Stimulated activated CD4-positive, alpha-beta T cell treated with anti-CD3 and anti-CD28 coated beads, Interleukin-4, amount 100 ng/mL, for 24 hours (primary cell): ENCODE measurements at places on chromosomes 13 and 19.

DNA sequence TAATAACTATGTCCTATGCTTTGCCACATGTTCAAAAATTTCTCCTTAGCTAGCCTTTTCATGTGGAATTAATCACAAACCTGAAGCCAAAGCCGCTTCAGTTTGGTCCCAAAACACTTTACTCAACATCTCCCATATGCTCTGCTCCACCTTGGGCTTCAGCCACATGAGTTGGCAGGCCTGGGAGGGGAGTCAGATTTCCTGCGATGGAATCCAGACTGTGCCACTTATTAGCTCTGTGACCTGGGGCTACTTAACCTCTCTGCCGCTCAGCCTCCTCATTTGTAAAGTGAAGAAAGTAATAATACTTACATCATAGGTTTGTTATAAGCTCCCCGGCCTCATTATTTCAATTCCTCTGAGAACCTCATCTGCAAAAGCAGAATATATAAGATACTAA, 272.0 kb downstream of the LMO7 start:
- DNase-seq, result no peak

GRCh38 chr13:105719859-105720258, 815.6 kb downstream of the EFNB2 start:
- no peak for DNase-seq

DNA sequence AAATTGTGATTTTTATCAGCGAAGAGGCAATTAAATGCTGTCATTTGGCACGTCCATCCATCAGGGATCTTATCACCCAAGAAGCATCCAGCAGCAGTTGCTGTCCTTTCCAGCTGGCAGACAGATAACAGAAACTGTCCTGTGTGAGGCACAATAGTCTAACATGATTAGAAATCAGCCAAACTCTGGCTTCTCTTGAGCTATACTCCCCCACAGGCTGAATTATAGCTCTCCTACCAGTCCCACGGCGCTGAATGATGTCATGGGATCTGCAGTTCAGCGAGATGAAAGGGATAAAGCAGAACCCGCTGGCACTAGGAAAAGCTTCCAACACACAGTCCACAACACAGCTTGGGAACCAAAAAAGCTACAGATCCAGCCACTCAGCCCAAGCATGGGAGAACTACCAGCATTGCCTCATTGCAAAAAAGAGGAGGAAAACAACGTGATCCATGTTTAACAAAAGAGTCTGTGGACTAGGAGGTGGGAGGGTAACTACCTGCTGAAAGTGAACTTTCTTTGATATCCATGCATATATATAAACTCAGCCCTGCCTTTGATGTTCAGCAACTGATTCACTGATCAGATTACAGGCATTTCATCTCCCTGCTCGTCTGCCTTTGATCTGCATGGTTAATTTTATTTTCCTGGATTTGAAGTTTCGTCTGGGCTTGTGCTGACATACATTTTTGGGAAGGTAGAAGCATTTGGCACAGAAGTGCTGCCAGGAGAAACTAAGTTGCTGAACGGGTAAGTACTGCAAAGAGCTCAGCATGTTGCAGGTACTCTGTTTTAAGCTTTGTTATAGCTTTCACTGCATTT, at the start of gene TNFRSF19:
Gene TNFRSF19, plus strand, starts transcription at position 314 of the 822 bp plus-strand sequence. CDS start 19,772 bp downstream, outside the sequence.
- DNase-seq, result no peak

DNA sequence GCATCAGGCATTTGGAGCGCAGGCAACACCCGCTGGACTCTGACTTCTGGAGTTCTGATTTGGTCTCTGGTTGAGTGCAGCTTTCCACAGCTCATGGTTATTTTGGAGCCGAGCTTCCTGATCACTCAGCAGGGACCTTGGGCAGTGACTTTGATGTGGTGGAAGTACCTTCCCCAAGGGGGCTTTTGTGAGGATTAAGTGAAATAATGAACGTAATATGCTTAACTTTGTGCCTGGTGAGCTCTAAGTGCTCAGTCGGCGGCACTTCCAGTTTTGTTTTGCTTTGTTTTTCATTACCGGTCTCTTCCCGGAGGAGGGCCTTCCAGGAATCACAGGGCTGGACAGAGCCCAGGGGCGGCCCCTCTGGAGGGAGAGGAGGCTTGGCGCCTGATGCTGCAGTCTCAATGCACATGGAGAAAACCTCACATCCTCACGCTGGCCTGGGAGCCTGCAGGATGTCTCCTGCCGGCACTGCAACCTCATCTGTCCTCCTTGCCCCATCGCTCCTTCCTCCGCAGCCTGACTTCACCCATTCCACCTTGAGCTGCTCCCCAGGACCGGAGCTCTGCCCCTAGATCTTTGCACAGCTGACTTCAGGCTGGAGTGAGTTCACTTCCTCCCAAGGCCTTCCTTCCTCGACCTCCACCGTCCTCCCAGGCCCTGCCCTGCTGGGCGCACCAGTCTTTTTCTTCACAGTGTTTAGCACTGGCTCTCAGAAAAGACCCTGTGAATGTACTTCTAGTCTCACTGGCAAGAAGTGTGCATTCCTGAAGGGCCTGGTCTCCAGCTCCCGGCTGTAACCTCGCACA, 1.5 kb downstream of the PLEKHF1 start:
- no peak for DNase-seq

GRCh38 chr13:80840316-80840976, 499.5 kb upstream of the SPRY2 start:
- no peak for DNase-seq

DNA sequence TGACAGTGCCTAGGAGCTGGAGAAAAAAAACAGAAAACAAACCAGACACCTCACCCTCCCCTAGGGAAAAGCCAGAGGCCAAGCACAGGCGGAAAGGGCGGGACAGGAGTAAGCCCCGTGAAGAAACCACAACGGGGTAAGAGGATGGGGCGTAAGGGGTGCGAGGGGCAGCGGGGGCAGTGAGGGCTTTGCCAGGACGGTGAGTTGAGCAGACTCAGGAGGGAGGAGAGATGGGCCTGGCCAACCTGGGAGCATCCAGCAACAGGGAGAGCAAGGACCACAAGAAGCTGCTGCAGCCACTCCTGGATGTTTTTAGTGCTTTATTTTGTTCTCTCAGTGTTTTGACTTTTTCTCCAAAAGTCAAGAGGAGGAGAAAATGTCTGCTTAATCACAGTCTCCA, 114.1 kb upstream of the SOX1 start:
- no peak for DNase-seq

GRCh38 chr19:50051964-50052363, 26.2 kb downstream of the ZNF473 start:
- no peak for DNase-seq

DNA sequence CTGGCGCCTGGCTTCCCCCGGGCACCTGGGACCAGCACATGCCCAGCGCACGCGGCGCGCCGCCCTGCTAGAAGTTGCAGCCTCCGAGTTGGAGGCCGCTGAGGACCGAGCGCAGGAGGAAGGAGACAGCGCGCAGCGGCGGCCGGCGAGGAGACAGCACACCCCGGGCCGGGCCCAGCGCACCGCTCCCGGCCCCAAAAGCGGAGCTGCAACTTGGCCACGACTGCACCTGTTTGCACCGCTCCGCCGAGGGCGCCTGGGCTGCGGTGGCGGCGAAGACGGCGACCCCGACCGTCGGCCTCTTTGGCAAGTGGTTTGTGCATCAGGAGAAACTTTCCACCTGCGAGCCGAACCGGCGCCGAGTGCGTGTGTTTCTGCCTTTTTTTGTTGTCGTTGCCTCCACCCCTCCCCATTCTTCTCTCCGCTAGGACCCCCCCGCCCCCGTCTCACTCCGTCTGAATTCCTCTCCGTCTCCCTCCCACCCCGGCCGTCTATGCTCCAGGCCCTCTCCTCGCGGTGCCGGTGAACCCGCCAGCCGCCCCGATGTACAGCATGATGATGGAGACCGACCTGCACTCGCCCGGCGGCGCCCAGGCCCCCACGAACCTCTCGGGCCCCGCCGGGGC, at the start of gene SOX1:
Gene SOX1, plus strand, starts transcription at position 34 of the 626 bp plus-strand sequence. Its CDS starts 510 bp downstream, at position 544.
- no peak for DNase-seq

DNA sequence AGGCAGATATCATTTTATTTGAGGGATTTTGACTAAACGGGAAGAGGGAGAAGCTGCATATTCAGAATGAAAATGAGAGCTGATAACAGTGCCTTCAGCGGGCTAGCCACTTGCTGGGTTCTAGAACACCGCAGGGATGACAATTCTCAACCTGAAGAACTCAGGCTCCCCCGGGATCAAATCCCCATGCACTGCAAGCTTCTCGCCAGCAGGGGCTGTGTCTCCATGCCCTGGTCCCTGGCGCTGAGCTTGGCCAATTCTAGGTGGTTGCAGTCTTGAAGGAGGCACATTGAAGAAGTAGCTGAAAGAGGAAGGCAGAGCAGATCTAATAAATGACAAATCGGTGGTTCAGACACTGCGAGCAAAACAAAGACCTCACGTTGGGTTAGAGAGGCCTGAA, 128.7 kb downstream of the UQCRFS1 start:
- DNase-seq, result no peak

DNA sequence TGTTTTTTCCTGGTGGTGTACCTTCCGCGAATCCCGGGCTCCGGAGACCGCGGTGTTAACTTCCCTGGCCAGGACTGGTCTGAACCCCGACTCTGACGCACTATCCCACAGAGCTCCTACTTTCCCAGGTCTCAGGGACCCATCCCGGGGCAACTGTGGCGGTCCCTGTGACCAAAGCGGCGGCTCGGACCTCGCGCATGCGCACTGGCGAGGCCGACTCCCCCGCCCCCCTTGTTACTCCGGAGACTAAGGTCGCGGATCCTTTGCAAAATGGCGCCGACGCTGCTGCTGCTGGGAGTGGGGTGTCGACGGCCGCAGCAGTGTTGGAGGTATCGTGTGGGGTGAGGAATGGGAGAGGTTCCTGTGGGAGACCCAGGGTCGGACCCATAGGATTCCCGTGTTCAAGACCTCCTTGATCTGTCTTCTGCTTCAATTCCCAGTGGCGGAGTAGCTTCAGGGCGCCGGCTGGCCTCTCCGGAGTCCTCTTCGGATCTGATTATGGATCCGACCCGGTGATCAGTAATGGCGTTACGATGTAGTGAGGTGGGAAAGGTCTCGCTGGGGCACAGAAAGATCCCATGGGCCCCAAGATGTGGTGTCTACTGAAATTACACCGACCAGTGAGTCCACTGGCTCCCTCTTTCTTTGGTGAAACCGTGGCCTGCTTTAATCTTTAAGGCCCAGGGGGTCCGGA, 66.6 kb upstream of the ZNF527 start:
- no peak for DNase-seq

DNA sequence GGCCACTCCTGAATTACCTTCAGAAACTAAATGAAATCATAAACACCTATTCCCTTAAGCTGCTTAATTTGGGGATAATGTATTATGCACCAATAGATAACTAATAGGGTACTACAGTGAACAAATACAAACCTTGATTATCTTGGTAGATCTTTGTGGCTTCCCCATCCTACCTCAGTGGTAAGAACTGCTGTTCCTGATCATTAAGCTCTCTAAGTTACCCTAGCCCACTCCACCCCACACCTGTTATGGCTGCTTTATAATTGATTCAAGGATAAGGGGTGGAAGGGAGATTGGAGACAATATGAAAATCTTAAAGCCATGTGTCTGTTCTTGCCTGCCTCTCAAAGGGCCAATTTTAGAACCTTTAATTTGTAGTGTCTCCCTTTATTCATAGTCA, 121.2 kb downstream of the LMO7 start:
- DNase-seq, result no peak

DNA sequence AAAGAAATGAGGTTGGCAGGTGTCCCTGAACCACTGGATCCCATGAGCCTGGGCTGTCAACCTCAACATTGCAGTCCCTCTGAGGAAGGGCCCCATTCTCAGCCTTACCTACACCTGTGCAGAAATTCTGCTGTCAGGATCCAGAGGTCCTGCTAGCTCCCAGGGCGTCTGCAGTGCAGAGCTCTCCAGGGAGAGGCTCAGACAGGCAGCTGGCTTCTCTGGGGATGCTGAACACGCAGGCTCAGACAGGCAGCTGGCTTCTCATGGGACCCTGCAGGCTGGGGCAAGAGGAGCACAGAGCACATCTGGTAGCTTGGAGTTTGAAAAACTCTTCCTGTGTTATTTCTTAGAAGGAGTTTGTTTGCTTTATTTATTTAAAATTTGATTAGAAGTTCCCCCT, 50.9 kb downstream of the TMEM255B start:
- DNase-seq, result no peak

DNA sequence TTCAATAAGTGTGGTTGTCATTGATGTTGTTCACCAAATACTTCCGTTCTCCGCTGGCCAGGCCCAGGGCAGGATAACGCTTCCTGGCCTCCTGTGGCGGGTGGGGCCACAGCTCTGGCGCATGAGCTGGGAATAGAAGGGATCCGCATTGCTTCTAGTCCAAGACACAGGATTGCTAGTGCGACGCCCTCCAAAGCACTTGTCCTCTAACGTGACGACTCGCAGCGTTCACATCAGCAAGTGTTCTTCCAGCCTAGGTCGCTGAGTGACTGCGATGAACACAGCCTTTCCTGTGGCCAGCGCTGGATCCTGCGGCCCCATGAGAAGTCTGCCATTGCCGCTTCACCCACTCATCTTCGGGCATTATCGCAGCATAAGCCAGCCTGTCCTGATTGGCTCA, 39.4 kb downstream of the VSTM2B start:
- no peak for DNase-seq

DNA sequence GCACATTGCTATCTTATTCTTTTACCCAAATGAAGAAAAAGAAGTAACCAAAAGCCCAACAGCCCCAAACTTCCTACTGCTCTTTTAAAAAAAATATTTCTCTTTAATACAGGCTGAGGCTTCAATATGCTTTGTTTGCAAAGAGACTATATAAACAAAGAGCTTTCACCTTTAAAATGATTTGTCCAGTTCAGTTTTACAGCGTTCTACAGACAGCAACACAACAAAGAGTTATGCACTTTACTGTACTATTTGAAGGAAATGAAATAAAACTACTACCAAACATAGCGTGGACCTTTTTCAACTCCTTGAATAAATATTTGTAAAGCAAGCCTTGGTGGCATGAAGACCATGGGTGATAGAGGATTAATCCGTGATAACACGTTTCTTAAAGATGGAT, 151.2 kb downstream of the FGF9 start:
- no peak for DNase-seq

- DNase-seq, result no peak
Observed at GRCh38 chr19:58209577-58209976, 19.1 kb upstream of the ZNF544 start.

DNA sequence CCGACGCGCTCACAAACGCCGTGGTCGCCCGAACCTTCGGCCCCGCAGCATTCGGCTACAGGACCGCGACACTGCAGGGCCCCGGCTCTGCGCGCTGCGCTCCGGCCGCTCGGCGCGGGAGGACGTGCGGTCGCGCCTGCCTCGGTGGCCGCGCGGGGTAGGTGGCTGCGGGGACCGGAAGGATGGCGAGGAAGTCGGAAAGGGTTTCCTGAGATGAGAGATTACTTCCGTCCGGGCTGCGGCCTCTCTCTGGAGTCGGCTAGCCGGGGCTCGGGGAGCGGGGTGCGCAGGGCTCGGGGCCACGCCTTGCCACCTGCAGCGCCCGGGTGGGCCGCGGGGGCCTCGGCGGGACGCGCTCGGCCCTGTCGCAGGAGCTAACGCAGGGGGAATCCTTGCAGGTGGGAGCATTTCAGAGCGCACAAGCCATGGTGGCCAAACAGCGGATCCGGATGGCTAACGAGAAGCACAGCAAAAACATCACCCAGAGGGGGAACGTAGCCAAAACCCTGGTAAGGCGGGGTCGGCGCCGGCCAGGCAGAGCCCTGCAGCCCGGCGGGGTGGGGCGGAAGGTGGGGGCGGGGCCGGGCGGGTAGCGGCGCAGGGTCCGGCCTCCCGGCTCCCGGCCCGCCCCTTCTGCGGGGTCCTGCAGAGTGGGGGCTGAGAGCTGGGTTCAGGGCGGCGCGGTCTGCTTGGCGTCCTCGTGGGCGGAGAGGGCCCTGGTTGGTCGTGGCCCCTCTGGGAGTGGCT, at the start of gene SERP2:
Gene SERP2, plus strand, starts transcription at position 224 of the 747 bp plus-strand sequence. Its CDS starts 202 bp downstream, at position 426.
- no peak for DNase-seq
